Posterior vena cava (tissue), 2 donors: ENCODE measurements at places on chromosomes 2 and 18.

DNA sequence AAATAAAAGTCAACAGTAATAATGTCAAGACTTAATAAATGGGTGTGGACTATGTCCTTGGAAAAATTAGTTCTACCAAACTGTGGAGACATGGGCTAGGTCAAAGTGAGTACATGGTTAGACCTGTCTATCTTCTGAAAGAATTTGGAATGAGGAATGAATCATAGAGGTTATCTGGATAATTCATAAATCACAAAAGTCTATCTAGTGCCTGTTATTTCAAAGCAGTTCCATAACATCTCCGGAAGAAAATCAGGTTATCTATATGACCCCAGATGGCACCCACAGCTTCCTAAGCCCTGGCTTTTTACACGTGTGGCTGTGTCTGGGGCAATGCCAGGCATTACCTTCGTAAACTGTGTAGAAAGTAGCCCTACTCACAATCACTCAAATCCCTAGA, 272.0 kb downstream of the ETAA1 start:
- no peak for DNase-seq

DNA sequence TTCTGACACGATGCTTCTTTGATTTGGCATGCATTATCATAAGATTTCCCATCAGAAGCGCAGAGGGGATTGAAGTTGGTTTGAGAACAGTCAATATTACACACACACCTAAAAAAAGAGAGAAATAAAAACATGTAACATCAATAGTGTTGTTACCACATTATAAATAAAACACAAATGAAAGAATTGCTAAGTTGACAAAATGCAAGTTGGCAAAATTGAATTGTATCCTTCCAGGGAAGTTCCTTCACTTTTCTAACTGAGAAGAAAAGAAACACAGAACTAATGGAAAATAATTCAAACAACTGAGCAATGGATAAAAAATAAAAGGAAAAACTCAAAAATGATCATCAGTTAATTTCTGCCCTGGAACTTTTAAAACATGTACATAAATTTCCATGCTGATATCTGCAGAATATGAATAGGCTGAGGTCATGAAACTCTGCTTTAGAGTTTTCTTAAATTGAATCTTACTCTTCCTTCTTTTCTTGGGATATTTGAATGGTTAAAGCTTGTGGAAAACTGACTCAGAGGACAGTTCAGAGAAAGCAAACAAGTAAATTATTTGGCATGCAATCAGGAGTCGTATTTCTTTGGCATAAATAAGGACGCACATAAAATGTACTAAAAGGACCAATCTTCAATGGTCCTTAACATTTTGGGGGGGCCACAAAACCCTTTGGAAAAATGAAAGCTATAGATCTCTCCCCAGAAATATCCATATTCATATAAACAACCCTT, 152.4 kb upstream of the CAVIN2 start:
- DNase-seq = no peak

- DNase-seq = no peak
Measured at GRCh38 chr2:219332542-219332941, at the start of gene RESP18. RESP18 (minus strand) TSS chr2:219332744.

GRCh38 chr2:218033590-218034496, 31.0 kb upstream of the TNS1 start:
- peak; percentile 76 for DNase-seq

GRCh38 chr2:42086500-42086953, 38.7 kb downstream of the PKDCC start:
- no peak for DNase-seq

DNA sequence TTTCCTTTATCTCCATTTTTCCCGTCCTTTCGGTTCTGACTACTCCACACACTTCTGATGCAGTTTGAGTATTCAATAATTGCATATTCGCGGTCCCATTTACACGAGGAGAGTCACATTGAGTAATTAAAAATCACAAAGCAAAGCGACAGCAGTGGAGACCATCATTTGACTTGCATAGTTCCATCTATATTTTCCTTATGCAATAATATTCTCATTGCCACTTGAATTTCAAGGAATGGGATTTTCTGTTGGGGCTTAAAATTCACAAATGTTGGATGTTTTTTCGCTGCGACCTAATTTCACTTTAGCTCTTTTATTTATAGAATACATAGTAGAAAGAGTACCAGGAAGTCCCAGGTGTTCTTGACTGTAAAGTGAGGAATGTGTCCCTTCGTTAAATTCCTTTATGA, 186.8 kb downstream of the ZEB2 start:
- DNase-seq = no peak

GRCh38 chr18:34609986-34610648, 100.0 kb upstream of the DTNA start:
- no peak for DNase-seq

DNA sequence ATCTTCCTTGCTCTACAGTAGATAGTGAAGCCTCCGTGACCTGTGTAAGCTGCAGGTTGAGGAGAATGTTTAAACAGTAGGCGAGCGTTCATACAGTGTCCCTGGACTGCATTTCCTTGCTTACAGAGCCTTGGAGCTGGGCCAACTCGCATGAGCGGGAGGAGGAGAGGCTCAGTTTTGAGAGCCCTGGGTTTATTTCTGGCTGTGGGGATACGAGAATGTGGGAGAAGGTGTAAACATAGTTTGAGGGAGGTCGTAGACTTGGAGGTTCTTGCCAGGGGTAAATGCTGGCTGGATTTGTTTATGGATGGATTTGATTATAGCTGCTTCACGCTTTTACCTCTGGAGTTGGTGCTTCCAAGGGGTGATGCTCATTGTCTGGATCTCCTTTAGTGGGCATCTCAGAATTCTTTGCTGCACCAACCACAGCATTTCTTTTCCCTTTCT, 20.8 kb downstream of the CRIM1 start:
- no peak for DNase-seq

GRCh38 chr2:103153580-103154284, 391.9 kb downstream of the TMEM182 start:
- no peak for DNase-seq

DNA sequence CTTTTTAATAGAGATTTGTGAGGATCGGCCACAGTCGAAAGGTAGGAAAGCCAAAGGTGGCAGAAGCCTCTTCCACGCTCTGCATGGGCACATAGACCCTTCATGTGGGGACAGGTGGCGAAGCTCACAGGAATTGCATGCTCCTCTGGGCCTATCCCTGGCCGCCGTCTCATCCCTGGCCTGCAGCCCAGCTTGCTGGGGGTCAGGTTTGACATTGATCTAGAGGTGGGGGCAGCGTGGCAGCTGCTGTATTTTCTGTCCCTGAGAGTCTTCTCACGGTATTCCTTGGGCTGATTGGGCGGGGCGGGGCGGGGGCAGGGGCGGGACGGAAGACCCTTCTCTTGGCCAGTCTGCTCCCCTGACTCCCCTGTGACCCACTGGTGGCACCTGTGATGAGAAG, 48.9 kb downstream of the STK25 start:
- DNase-seq = no peak

DNA sequence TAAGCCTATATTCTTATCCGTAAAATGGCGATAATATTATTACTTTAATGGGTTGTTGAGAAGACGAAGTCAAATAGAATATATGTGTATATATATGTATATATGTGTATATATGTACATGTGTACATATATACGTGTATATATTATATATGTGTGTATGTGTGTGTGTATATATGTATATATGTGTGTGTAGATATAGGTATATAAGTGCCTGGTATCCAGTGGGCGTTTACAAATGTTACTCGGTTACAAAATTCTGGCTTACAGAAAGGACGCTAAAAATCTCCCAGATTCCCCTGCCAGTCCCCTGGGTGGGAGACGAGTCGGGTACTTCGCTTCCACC, 295 bp upstream of the MTX2 start:
- no peak for DNase-seq
